Nasal cavity respiratory epithelium epithelial cell of viscerocranial mucosa (primary cell): ENCODE measurements at places on chromosomes 2 and 18. TPM values are rescaled to one million over a fixed set of nuclear protein-coding genes. Genes with fewer than 3 reads are reported as not detected.

The XRCC5 gene
- 144 and 184 TPM in 2 replicates for total RNA-seq

The SLC14A1 gene
- total RNA-seq, result not detected in 2 replicates

The MAT2A gene
- 124 and 286 TPM in 2 replicates for total RNA-seq

The CAD gene
- total RNA-seq, result 34.9 and 61.9 TPM in 2 replicates

The IL1R2 gene
- 1.7 TPM in 1 of 2 replicates, not detected in the other for total RNA-seq

The ERFE gene
- total RNA-seq, result 3.2 and 3.8 TPM in 2 replicates

The LGALSL gene
- 17.7 and 36.9 TPM in 2 replicates for total RNA-seq

The CAVIN2 gene
- 2.1 and 9.3 TPM in 2 replicates for total RNA-seq

The USP14 gene
- 27.0 and 93.2 TPM in 2 replicates for total RNA-seq

The DYNC1I2 gene
- total RNA-seq, result 81.7 and 145 TPM in 2 replicates

The C2orf66 gene
- under 0.01 and 0.93 TPM in 2 replicates for total RNA-seq

The MALT1 gene
- 57.4 and 67.0 TPM in 2 replicates for total RNA-seq

The KCNE4 gene
- total RNA-seq, result 0.14 TPM in 1 of 2 replicates, not detected in the other

The TEKT4 gene
- total RNA-seq, result not detected in 2 replicates

The CYRIA gene
- 1.4 and 9.6 TPM in 2 replicates for total RNA-seq

The ZNF892 gene
- 6.2 and 12.9 TPM in 2 replicates for total RNA-seq

The TMEM169 gene
- total RNA-seq, result 0.14 and 0.34 TPM in 2 replicates

The CAPG gene
- 306 and 511 TPM in 2 replicates for total RNA-seq

The IL18R1 gene
- 5.5 and 9.5 TPM in 2 replicates for total RNA-seq

The KLHL41 gene
- under 0.01 and 0.21 TPM in 2 replicates for total RNA-seq

The NAT8 gene
- total RNA-seq, result not detected in 2 replicates

The PSTPIP2 gene
- total RNA-seq, result 9.6 and 18.9 TPM in 2 replicates

The NCK2 gene
- total RNA-seq, result 86.1 and 122 TPM in 2 replicates

The NMUR1 gene
- total RNA-seq, result not detected in 2 replicates

The WIPF1 gene
- under 0.01 and 0.14 TPM in 2 replicates for total RNA-seq

The STON1 gene
- total RNA-seq, result 0.34 and 0.50 TPM in 2 replicates

The LINC00305 gene
- total RNA-seq, result not detected in 2 replicates

The SMC6 gene
- total RNA-seq, result 26.3 and 36.9 TPM in 2 replicates

The FAM161A gene
- 1.0 and 1.8 TPM in 2 replicates for total RNA-seq

The HOXD4 gene
- total RNA-seq, result not detected in 2 replicates

The FAHD2B gene
- 7.8 and 12.6 TPM in 2 replicates for total RNA-seq

The TMEM185B gene
- total RNA-seq, result 26.7 and 38.6 TPM in 2 replicates

The CRYBA2 gene
- total RNA-seq, result not detected in 2 replicates

The NYAP2 gene
- total RNA-seq, result under 0.01 TPM in 1 of 2 replicates, not detected in the other

The CFAP221 gene
- total RNA-seq, result not detected in 2 replicates

The CXCR1 gene
- not detected in 2 replicates for total RNA-seq

The CFC1 gene
- not detected in 2 replicates for total RNA-seq

The TFPI gene
- total RNA-seq, result 1.0 and 9.9 TPM in 2 replicates

The REG3A gene
- not detected in 2 replicates for total RNA-seq

The IL36G gene
- 1.7 and 2.6 TPM in 2 replicates for total RNA-seq

The WDPCP gene
- total RNA-seq, result 5.8 and 6.1 TPM in 2 replicates

The AQP4 gene
- 0.14 TPM in 1 of 2 replicates, not detected in the other for total RNA-seq

The GRHL1 gene
- total RNA-seq, result 32.5 and 85.2 TPM in 2 replicates

The HJURP gene
- total RNA-seq, result under 0.01 and 0.14 TPM in 2 replicates

The TMEM131 gene
- total RNA-seq, result 21.2 and 58.3 TPM in 2 replicates

The UNC50 gene
- total RNA-seq, result 50.2 and 50.6 TPM in 2 replicates

The COL5A2 gene
- total RNA-seq, result 9.6 and 23.5 TPM in 2 replicates

The CHRND gene
- total RNA-seq, result not detected in 2 replicates

The KLHL30 gene
- 0.34 and 0.36 TPM in 2 replicates for total RNA-seq

The CHST10 gene
- total RNA-seq, result 0.34 and 2.0 TPM in 2 replicates

The KIAA2012 gene
- not detected in 2 replicates for total RNA-seq

The MOCOS gene
- 37.3 and 63.1 TPM in 2 replicates for total RNA-seq

The ANKRD30B gene
- not detected in 2 replicates for total RNA-seq

The ATP6V1C2 gene
- 0.68 and 1.9 TPM in 2 replicates for total RNA-seq
